GM12892 (cell line): ENCODE measurements at places on chromosomes 7 and 10.

DNA sequence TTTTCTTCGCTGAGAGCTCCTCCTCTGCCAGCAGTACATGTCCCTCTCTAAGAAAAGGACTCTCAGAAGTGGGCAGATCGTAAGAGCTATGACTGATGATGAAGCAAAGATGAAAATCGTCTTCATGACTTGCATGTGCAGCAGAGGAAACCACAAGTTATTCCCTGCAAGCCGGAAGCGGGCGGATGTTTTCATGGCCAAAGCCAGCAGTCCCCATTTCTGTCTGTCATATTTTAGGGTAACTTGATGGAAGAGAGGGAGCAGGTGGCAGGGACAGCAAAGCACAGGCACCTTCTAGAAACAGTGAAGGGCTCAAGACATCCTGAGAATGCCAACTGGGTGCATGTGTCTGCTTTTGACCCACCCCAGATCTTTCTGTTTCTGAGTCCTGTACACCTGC lies 19.9 kb downstream of the KLF6 start:
- no peak for DNase-seq

- no peak for DNase-seq
Observed at GRCh38 chr10:26093229-26093628, 123.3 kb upstream of the GAD2 start.

GRCh38 chr7:131945957-131946544 lies 389.6 kb upstream of the PODXL start:
- DNase-seq: no peak

- DNase-seq: no peak
Observed at GRCh38 chr10:4131407-4132215, 346.6 kb upstream of the KLF6 start.

GRCh38 chr10:1608851-1609647 lies 128.3 kb downstream of the ADARB2 start:
- no peak for DNase-seq

DNA sequence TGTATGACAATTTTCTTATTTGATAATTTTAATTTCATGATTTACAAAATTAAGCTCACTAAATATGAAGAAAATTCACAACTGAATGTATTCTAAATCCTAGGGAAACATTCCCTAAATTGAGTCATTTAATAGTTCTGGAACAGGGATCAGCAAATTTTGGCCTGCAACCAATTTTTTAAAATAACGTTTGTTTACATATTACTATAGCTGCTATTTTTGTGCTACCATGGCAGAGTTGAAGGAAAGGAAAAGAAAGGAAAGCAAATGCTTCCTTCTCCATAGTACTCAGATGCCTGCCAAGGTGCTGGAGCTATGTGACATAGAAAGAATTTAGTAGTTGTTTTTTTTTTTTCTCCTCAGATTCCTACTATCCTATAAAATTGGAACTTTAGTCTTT lies 1307.7 kb upstream of the LRRTM3 start:
- no peak for DNase-seq

DNA sequence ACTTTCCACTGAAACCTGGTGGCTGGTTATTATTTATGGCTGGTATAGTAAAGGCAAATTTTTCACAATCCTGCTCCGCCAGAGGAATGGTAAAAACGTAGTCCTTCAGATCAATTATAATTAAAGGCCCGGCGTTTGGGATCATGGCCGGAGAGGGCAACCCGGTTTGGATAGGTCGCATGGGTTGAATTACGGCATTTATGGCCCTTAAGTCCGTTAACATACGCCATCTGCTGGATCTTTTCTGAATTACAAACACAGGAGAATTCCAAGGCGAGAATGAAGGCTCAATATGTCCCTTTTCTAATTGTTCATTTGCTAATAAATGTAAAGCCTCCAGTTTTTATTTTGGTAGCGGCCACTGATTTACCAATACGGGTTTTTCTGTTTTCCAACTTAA lies 11.3 kb upstream of the TAS2R3 start:
- DNase-seq: no peak

DNA sequence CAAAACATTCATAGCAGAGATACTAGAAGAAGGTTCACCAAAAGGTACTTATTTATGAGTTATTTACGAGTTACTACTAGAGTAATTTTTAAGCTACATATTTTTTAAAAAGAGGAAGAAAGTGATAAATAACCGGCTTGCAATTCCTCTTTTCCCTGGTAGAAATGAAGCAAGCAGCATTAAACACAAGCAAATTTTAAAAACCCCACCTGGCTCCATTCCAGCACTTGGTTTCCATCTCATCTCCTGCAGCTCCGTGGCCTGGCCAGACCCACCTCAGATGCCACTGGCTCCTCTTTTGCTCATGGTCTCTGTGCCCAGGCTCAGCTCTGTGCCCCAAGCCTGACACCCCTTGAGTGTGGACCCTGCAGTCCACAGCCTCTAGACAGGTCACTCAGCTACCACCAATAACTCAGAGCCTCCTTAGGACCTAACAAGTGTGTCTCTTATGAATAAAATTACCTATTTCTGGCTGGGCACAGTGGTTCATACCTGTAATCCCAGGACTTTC lies 479.5 kb downstream of the TNS3 start:
- DNase-seq: no peak

GRCh38 chr10:47099474-47099873 lies 188.2 kb downstream of the PTPN20 start:
- no peak for DNase-seq

DNA sequence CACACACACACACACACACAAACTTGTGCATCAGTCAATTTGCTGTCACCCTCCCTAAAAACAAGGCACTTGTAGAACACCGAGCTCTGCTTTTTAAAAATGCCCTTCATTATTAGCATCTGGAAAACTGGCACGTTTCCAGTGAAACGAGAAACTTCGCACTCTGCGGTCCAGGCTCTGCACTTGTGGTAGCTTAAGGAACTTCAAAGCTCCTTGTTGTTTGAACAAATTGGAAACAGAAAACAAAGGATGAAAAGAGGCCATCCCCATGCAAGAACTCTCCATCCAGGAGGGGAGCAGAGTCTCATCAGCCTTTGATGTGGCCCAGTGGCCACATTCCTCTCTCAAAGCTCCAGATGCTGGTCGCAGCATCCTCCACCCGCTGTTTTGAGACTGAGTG lies 105.1 kb downstream of the C10orf90 start:
- DNase-seq: no peak

- no peak for DNase-seq
Observed at GRCh38 chr10:19730167-19730906, 85.9 kb upstream of the PLXDC2 start.

- DNase-seq: no peak
Observed at GRCh38 chr10:103803941-103804340, 51.4 kb downstream of the SH3PXD2A start.

DNA sequence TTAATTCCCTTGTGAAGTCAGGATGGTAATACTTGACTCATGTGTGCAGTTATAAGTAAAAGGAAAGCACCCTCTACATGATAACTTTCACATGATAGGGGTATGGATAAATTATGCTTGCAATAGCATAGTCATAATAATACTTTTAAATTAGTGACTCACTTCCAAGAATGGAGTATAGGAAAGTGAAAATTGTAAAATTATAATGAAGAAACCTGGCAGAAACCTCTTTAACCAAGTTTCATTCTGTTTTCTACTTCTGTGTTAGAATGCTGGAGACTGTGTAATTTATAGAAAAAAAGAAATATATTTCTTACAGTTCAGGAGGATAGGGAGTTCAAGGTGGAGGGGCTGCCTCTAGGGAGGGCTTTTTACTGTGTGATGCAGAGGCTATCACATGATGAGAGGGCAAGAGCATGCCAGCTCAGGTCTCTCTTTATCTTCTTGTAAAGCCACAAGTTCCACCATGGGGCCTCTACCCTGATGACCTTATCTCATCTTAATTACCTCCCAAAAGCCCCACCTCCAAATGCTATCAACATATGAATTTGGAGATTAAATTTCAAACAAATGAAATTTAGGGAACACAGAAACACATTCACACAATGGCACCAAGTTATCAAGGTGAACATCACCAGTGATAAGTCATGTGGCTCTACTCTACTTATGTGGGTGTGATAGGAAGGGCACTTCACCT lies 43.2 kb downstream of the HDAC9 start:
- DNase-seq: no peak

GRCh38 chr10:72009051-72009424 lies 44.8 kb downstream of the CHST3 start:
- no peak for DNase-seq

GRCh38 chr7:34875481-34875880 lies 161.8 kb downstream of the DPY19L1 start:
- no peak for DNase-seq

DNA sequence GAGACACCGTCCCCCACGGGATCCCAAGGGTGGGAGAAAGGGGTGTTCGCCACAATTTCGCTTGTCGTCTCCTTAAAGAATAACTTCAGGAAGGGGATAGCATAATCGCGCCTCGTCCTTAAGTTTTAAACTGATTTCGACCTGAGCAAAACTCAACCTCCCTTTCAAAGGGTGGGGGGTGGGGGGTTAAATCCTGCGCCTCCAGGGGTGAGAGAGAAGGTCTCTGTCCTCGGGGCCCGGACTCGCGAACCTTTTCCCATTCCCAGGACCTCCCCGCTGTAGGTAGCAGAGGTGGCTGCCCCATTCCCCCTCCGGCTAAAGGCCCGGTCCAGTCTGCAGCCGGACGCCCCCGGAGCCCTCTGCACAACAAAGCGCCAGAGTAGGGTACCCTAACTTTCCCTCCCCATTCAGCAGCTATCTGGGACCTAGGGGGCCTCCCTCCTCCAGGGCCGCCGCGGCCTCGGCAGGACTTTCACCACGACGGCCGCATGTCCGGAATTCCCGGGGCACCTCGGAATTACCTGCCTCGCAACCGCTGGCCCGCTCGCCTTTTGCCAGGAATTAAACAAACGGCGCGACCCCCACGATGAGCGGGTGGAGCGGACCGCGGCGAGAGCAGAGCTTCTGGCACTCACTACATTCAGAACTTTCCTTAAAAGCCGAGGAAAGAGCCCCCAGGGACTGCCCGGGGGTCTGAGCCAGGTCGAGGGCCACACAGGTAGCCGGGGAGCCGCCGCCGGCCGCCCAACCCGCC lies 1.7 kb downstream of the CDK6 start:
- DNase-seq: no peak

DNA sequence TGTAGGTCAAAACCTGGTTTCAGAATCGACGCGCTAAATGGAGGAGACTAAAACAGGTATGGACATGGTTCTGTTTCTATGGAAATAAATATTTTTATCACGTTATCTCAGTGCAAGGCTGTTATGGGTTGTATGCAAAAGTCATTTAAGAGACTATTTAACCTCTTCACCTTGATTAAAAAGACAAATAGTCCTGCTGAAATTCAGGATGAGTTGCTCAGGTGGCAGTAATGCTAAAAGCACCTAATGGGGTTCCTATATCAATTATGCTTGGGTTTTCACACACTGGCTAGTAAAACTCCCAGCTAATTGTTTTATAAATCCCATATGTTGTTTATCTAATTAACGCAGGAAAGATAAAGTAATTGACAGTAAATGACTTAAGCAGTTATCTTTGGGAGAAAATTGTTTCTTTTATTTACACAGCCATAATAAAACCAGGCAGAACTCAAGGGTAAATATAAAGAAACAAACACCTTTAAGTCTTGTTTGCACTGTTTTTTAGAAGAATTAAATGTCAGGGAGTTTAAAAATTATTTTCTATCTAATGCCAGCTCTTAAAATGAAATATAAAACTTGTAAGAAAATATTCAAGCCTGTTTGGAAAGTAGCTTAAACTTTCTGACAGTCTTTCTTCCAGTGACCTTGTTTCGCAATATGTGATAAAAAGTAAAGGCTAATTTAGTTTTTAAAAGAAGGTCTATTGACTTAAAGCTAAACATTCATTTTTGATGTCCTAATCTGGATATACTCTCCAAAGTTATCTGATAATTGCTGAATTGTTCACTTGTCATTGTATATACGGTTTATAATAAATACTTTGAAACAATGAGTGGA lies 3.2 kb downstream of the HHEX start:
- DNase-seq: no peak

DNA sequence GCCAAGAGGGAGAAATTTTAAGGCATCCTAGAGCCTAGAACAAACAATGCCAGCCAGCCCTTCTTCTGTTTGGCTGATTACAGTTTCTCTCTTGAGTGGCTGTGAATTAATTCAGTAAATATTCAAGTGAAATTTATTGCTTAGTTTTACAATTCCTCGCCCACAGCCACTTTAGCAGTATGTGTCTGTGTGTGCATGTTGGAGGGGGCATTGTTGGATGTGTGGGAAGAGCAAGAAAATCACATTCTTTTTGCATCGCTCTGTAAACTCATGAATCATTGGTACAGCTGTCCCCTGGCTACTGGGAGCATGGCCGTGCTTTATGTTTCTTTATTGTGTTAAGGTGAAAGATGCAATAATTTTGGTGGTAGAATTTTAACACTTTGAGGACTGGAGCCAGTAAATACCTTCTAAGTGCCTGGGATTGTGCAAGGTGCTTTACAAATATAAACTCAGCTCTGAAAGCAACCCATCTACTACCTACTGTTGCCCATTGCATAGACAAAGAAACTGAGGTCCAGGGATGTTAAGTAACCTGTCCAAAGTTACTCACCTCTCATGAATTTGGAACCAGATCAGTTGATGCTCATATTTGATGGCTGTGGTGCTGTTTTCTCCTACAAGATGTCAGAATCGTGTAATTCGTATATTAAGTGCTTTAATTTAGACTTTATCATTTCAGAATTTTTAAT lies 89.9 kb upstream of the BTBD16 start:
- DNase-seq: no peak

GRCh38 chr7:18313965-18314364 lies 181.6 kb upstream of the HDAC9 start:
- no peak for DNase-seq

DNA sequence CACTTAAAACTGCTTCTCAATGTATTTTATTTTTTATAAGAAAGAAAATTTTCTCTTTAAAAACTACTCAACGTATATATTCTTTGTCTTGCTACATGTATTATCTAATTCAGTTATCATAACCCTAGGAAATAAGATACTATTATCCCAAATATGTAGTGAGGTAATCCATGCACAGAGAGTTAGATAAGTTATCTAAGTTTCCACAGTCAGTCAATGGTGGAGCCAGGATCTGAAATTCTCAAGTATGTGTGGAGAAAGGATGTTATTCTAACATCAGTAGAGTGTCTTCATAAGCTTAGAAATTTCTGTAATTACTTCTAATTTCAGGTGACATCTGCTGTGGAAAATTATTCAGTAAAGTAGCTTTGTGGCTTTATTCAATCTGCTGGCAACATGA lies 239.9 kb downstream of the CSTF2T start:
- DNase-seq: no peak

GRCh38 chr10:116084161-116084560 lies 188.8 kb downstream of the GFRA1 start:
- no peak for DNase-seq

GRCh38 chr10:89426230-89426868 lies 12.0 kb downstream of the IFIT5 start:
- peak; percentile 9 for DNase-seq

DNA sequence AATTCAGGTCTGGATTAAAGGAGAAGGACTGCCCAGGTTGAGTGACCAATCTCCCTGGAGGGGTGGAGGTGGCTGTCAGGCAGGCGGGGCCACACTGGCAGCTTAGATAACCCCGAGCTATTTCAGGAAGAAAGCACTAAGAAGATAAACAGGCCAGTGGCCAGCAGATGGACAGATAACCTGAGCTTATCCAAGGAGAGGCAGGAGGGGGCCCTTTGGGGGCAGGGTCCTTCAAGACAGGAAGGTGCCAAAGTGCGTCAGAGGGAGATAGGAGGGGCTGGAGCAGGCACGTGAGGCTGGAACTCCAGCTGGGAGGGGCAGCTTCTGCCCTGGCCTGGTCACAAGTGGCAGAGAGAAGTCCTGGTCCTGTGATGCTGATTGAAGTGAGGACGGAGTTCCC lies 29.8 kb upstream of the PODXL start:
- DNase-seq: no peak
